WTC11 (cell line): ENCODE measurements at places on chromosomes 6 and 20. TPM values are rescaled to one million over a fixed set of nuclear protein-coding genes. Genes with fewer than 3 reads are reported as not detected.

GRCh38 chr6:19325335-19325789 lies 511.8 kb upstream of the ID4 start:
- H3K27me3 ChIP-seq = peaks cover 19% of the 10 kb centered on the region
- no peak overlapping the region for H3K27ac ChIP-seq
- no peak overlapping the region for H3K4me3 ChIP-seq
- H3K36me3 ChIP-seq = no peaks in the 10 kb centered on the region
- H3K4me1 ChIP-seq = peaks cover 42% of the 10 kb centered on the region
- DNase-seq = no peak

- DNase-seq = no peak
- H3K4me3 ChIP-seq = no peak overlapping the region
- H3K4me1 ChIP-seq = peaks cover 9% of the 10 kb centered on the region; the same call in 1 of the 2 replicates
- H3K36me3 ChIP-seq = peaks cover 4% of the 10 kb centered on the region
- H3K27ac ChIP-seq = no peak overlapping the region
- no peaks in the 10 kb centered on the region for H3K27me3 ChIP-seq
Observed at GRCh38 chr20:14897608-14898007, 560.2 kb upstream of the FLRT3 start.

- peaks cover 21% of the 10 kb centered on the region for H3K4me1 ChIP-seq
- peak overlapping the region; percentile 59 for H3K4me3 ChIP-seq
- H3K27ac ChIP-seq = peak overlapping the region; percentile 32; the same call in 1 of the 2 replicates
- no peaks in the 10 kb centered on the region for H3K36me3 ChIP-seq
- H3K27me3 ChIP-seq = no peaks in the 10 kb centered on the region; the same call in 1 of the 2 replicates
- DNase-seq = peak; percentile 95
Observed at GRCh38 chr6:34531580-34532201, 24.4 kb downstream of the SPDEF start.

GRCh38 chr20:63377951-63378381 lies 16.8 kb upstream of the CHRNA4 start:
- no peaks in the 10 kb centered on the region; the same call in 1 of the 2 replicates for H3K27me3 ChIP-seq
- no peak for DNase-seq
- no peaks in the 10 kb centered on the region for H3K36me3 ChIP-seq
- H3K4me1 ChIP-seq = peaks cover 13% of the 10 kb centered on the region

DNA sequence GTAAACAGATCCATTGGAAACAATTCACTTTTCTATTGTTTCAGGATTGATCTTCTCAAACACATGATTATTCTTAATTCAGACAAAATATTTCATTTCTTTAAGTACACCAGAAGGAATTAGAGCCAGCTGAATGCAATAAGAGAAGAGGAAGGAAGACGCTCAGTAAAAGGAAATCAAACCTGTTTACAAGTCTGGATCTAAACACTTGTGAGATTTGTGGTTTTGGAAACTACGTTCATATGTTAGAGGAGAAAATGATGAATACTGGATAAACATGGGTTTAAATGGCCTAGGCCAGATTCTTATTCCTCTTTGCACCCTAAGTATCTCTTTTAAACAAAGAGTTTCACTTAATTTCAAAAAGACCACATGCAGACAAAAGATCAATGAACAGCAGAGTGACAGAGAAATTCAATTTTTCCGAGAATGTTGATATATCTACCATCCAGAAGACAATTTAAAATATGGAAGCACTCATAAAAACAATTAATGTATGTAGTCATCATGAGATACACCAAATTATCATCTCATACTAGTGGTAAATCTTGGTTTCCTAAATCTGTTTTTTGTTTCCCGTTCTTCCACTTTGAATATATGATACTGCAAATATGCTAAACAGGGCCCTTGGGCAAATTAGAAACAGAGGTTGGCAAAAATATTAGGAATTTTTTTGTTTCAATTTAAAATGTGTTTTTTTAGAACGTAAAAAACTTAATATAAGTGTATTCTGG lies 703.5 kb upstream of the CITED2 start:
- DNase-seq = no peak
- no peak overlapping the region for H3K27ac ChIP-seq
- H3K27me3 ChIP-seq = no peaks in the 10 kb centered on the region
- H3K4me3 ChIP-seq = no peak overlapping the region
- H3K4me1 ChIP-seq = peaks cover 4% of the 10 kb centered on the region
- no peaks in the 10 kb centered on the region for H3K36me3 ChIP-seq

GINM1 gene
- total RNA-seq = 16.8 to 21.4 TPM (median 19.9 TPM) in 3 replicates

PLN gene
- total RNA-seq = 0.09 TPM in 1 of 3 replicates, not detected in the others

GRCh38 chr20:41358717-41359116 lies 7.9 kb downstream of the EMILIN3 start:
- H3K27me3 ChIP-seq = no peaks in the 10 kb centered on the region
- DNase-seq = no peak
- no peaks in the 10 kb centered on the region for H3K4me1 ChIP-seq
- no peak overlapping the region for H3K4me3 ChIP-seq
- no peak overlapping the region for H3K27ac ChIP-seq

- H3K27me3 ChIP-seq = no peaks in the 10 kb centered on the region
- H3K4me1 ChIP-seq = peaks cover 85% of the 10 kb centered on the region
- no peak for DNase-seq
- peaks cover 42% of the 10 kb centered on the region for H3K36me3 ChIP-seq
Observed at GRCh38 chr6:39225946-39226437, 3.3 kb downstream of the KCNK5 start.

- DNase-seq = no peak
- H3K36me3 ChIP-seq = peaks cover 54% of the 10 kb centered on the region
- H3K4me3 ChIP-seq = no peak overlapping the region
- H3K4me1 ChIP-seq = peaks cover 5% of the 10 kb centered on the region
- H3K27me3 ChIP-seq = no peaks in the 10 kb centered on the region
- no peak overlapping the region for H3K27ac ChIP-seq
Observed at GRCh38 chr6:163507965-163508364, 93.4 kb downstream of the QKI start.

DNA sequence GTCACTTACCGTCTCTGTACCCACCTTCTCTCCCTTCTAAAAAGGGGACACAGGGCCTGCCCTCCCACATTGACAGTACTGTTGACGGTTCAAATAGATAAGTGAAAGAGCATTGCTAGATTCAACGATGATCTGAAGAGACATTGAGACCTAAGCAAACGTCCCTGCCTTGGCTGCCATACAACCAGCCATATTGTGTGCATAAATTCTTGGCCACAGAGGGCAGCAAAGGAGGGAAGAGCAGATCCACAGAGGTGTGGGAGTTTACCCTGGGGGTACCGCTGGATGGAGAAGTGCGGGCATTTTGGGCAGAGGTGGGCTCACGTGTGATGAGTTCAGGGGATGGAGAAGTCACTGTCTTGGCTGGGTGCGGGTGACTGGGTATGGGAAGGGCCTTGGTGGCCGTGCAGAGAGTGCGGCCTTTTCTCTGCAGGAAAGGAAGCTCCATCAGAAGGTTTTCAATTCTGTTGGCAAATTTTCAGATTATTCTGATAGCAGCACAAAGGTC lies 85.6 kb downstream of the POPDC3 start:
- no peaks in the 10 kb centered on the region for H3K36me3 ChIP-seq
- H3K4me1 ChIP-seq = no peaks in the 10 kb centered on the region
- H3K27ac ChIP-seq = no peak overlapping the region
- DNase-seq = no peak

DNA sequence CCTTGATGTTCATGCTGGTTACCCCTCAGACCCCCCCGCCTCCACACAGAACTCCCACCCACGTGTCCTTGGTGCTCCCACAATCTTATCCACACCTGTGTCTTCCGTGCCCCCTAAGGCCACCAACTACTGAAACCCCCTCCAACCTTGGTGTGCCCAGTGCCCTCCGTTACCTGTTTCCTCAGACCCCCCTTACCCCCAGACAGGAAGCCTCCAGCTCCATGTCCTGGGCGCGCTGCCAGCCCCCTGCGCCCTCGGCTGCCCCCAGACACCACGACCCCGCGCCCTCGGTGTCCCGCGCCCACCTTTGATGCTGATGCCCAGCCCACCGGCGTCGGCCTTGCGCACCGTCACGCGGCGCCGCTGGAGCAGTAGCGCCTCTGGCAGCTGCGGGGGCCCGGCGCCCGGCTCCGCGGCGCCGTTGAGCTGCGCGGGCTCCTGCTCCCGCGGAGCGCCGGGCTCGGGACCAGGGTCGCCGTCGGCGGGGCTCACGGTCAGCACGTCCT lies 504 bp downstream of the SNTA1 start:
- peak overlapping the region; percentile 69 for H3K4me3 ChIP-seq
- DNase-seq = peak; percentile 51
- H3K4me1 ChIP-seq = peaks cover 12% of the 10 kb centered on the region
- H3K27ac ChIP-seq = no peak overlapping the region
- peaks cover 42% of the 10 kb centered on the region for H3K27me3 ChIP-seq

EMILIN3 gene
- 5.5 to 6.0 TPM (median 5.8 TPM) in 3 replicates for total RNA-seq

DNA sequence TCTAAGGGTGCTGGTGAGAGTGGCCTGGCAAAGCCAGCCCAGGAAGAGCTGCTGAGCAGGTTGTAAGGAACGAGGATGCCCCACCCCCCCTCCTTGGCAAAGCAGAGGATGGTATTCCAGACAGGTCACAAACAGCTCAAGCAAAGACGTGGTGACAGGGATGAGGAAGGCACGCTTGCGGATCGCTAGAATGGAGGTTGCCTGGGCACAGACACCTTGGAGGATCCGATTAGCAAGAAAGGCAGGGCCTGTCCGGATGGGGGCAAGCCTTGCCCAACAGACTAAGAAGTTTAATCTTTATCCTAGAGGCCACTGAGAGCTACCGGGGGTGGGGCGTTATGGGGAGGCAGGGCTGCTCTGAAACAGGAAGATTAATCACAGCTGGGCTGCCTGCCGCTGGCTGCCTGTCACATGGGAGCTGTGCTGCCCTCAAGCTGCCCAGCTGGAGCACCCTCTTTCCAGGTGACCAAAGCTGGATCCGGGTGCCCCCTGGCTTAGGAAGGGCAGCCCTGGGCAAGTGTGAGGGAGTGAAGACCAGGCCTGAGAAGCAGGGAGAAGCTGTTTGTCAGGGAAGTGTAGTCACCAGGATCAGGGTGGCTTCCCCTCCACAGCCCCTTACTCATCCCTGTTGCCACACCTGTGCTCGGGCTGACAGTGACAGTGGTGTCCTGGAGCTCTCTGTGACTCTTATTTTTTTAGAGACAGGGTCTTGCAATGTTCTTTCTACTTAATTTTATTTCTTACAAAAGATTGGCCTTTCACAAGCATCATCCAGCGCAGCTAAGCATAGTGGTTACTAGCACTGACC lies 9.1 kb upstream of the MAPK13 start:
- no peaks in the 10 kb centered on the region for H3K36me3 ChIP-seq
- H3K4me3 ChIP-seq = no peak overlapping the region
- H3K4me1 ChIP-seq = peaks cover 29% of the 10 kb centered on the region
- peak overlapping the region; percentile 44; the same call in 1 of the 2 replicates for H3K27ac ChIP-seq
